ENCODE measurements at places on chromosomes 4 and X.
A peak's percentile ranks its signal among the peaks of the same experiment; 100 is the strongest.

- no peak for DNase-seq
These were observed 3.9 kb upstream of the ELF4 start for GRCh38 chrX:130114141-130114588.

DNA sequence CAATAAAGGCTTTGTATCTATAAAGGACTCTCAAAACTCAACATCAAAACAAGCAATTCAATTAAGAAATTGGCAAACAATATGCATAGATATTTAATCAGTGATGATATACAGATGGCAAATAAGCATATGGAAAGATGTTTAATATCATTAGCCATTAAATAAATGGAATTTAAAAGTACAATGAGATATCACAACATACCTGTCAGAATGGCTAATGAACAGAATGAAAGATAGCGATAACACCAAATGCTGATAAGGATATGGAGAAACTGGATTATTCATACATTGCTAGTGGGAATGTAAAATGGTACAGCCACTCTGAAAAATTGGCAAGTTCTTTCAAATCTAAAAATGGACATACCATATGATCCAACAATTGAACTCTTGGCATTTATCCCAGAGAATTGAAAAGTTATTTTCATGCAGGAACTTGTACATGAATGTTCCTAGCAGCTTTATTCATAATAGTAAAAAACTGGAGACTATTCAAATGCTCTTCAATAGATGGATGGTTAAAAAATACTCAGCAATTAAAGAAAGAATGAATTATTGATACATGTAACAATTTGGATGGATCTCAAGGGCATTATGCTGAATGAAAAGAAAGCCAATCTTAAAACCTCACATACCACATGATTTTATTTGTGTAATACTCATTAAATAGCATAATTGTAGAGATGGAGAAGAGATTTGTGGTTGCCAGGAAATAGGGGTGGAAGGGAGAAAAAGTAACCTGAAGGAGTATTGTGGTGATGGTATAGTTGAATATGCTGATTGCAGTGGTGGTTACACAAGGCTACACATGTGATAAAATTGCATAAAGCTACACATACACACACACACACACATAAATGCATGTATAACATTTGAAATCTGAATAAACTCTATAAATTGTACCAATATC lies 45.9 kb upstream of the ALG13 start:
- DNase-seq = no peak

DNA sequence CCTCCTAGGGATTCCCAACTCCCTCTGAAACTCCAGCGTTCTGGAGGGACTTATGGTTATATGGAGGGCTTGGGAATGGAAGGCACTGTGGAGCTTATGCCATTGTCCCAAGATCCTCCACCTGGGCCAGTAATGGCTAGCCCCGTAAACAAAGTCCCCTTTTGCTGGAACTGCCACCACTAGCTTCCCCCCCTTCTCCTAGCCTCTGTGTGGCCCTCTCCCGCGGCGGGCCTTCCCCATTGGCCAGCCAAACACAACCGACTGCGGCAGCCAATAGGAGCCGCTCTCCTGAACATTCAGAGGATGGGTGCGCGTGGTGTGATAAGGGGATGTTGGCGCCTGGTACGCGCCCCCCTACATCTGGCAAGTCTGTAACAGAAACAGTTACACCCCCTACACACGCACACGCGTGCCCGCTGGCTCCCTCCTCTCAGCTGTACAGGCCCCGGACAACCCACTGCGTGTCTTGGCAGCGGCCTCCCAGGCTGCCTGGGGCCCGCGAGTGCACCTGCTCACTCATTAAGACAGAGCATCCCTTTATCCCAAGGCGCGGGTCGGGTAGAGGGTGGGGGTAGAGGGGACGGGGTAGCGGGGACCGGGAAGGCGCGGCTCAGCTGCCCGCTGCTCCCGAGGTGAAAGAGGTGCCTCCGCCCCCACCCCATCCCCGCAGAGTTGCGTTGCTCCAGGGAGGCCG lies 863 bp upstream of the RAB33A start:
- peak; percentile 90 for DNase-seq

DNA sequence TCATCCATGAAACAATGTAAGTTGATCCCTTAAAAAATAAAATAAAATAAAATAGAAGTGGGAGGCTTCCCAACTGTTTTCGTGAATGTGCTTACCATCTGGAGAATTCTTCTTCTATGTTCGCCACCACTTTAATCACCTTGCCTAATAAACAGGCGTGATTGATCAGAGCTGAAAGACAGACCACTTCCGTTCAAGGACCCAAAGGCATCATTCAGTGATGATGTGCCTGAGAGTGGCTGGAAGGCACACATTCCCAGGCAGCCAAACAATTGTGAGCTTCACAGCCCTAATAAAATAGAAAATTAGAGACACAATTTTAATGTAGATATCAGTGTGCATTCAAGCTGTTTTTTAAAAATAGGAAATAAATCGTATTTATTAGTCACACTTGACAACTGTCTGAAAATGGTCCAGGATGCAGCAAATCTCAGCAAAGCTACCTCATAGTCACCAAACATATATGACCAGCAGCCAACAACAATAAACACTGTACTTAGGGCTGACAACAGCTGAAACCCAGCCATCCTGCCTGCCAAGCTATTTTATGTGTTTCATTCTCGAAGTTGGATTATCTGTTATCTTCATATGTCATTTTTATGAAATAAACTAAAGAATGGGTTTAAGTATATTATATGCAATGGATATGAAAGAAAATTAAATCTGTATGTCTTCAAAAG lies 163.2 kb upstream of the FAM9B start:
- DNase-seq = no peak

GRCh38 chrX:103699243-103699642 lies 11.5 kb upstream of the TMEM31 start:
- DNase-seq = no peak

- DNase-seq = no peak
These were observed 395.9 kb upstream of the EMCN start for GRCh38 chr4:100913685-100914084.

GRCh38 chr4:146054676-146055075 lies 116.1 kb upstream of the ZNF827 start:
- no peak for DNase-seq

DNA sequence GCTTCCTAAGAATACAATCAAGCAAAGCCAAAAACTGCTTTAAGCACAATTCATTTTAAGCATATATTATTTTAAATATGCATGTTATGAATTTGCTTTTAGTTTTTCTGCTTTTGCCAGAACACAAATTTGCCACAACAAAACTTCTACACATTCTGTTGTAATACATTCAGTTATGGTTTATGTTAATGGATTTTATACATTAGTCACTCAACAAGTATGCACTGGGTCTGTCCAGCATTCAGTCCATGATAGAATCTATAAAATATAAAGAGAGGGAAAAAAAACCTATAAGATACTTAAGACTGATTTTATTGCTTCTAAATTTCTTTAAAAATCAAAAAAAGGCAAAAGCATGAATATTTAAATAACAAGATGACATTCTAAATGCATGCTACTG lies 22.2 kb downstream of the IQCM start:
- no peak for DNase-seq

DNA sequence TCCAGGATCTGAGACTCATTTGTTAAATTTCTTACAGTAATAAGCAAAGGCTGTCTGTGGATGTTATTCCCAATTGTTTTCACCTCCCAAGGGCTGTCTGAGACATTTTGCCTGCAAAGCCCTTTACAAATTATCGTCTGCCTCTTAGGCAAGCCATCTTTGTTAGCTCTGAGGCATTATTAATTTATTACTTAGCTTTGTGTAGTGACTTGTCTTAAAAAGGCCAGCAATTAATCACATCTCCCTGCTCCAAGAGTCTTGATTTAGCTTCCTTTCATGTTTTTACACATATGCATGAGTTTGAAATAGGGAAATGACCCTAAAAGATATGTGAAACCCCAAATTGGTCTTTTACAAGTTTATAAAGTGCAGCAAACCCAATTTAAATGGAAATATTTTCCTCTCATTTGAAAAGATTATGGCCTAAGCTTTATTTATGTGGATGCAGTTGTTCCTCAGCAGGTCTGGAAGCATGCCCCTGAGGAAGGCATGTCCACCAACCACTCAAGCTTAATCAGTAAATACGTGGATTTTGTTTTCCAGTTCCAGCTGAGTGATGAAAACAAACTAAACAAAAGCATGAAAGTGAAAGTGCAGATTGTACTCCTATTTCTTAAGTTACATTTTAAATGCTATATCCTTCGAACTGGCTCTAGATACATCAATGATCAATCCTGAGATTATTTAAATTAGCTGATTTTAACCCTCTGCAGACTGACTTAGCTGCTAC lies 173.6 kb upstream of the LNX1 start:
- DNase-seq = no peak

- no peak for DNase-seq
These were observed 73.6 kb downstream of the EGF start for GRCh38 chr4:109985993-109986974.

DNA sequence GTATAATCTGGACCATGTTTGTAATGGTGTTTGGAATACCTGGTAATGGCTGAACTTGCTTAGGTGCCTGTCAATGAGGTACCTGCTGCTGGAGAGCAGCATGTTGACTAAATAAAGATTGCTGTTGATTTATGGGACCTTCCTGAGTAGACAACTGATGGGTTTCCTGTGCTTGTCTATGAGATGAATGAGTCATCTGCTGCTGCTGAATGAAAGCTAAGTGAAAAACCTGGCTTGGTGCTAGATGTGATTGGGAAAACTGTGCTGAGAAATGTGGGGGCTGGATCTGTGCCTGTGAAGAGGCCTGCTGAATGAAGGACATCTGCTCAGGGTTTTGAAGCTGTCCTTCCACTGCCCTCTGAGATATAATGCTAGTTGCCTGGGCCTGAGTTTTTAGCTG lies 69.6 kb downstream of the WNK3 start:
- no peak for DNase-seq

GRCh38 chr4:139492429-139492828 lies 38.5 kb downstream of the RAB33B start:
- DNase-seq = no peak

- no peak for DNase-seq
These were observed 13.3 kb upstream of the SYTL4 start for GRCh38 chrX:100745205-100745604.

DNA sequence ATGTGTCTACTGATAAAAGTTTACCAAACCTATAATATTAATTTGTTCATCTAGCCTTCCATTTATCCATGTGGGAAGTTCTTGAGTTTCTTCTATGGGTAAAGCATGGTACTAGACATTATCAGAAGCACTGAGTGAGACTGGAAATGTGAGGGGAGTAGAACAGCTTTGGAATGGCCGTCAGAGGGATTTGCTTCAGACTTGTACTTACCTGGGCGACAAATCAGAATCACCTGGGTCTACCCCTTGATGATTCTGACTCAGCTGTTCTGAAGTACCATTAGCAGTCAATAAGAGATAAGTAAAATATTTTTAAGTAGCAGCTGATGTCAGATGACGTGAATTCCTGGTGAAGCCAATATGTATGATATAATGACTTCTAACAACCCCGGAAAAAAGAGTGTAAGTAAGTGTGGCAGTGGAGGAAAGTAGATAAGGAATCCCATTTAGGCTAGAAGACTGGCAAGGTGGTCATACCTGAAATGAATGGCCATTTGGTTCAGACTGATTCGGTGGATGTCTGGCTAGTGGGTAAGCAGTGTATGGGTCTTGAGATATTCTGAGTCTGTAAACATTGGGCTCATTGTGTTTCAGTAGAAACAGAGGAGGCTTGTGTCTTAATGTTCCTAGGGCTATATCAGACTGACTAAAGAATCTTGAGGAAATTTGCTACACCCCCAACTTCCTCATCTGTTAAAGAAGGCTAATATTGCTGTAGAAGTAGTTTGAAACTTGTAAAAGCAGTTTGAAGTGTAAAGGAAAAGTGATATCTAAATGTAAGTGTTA lies 409.2 kb downstream of the NKX6-1 start:
- DNase-seq = no peak

GRCh38 chr4:55768291-55768690 lies 51.3 kb upstream of the EXOC1L start:
- DNase-seq = no peak

- peak; percentile 43 for DNase-seq
These were observed 1.3 kb downstream of the USP9X start for GRCh38 chrX:41086627-41086932.

DNA sequence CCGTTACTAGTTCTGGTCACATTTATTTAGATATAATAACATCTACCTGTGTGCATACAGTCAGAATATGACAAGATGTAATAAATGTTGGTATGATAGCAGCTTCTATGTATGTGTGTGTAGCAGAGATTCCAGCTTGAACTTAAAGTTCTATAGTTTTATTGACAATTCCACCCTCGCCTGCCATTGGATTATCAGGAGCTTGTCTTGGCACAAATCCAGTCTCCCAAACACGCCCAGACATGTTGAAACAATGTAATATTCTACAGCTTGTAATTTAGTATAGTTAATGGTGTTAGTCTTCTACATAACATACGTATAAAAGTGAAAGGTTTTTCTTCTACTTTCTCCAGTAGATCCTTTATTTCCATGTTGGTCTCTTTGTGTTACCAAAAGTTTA lies 44.4 kb downstream of the BBS12 start:
- no peak for DNase-seq

DNA sequence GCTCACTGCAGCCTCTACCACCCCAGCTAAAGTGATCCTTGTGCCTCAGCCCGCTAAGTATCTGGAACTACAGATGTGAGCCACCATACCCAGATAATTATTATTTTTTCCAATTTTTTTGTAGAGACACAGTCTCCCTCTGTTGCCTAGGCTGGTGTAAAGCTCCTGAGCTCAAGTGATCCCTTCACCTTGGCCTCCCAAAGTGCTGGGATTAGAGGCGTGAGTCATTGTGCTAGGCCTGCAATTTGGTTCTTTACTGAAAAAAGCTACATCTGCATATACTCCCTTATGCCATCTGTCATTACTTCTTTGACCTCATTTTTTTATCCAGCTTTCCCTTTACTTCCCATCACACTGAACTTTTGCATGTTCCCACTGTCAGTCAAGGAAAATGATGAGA lies 2012.4 kb upstream of the IGFBP7 start:
- no peak for DNase-seq

- no peak for DNase-seq
These were observed 302.4 kb downstream of the IL1RAPL1 start for GRCh38 chrX:28889591-28890090.

DNA sequence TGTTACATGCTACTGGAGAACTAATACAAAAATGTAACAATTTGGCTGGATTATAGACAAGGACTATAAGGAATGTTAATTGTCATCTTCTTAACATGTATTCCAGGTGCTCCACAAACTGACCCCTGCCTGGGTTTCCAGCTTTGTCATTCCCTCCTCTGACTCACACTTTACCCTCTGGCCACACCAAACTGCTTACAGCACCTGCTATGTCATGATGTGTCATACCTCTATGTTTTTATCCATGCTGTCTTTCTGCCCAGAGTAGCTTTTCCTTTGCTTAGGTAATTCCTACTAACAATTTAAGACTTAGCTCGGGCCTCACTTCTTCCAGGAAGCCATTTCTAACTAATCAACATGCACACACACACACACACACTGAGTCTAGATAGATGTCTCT lies 14.0 kb upstream of the SHROOM4 start:
- DNase-seq = no peak

- no peak for DNase-seq
These were observed 599.0 kb downstream of the RAB28 start for GRCh38 chr4:12884846-12885796.
